Adipose tissue (tissue), 3 donors: ENCODE measurements at places on chromosomes 5 and 9. TPM values are rescaled to one million over a fixed set of nuclear protein-coding genes. Genes with fewer than 3 reads are reported as not detected.

Gene PPP3R2
- polyA plus RNA-seq: not detected

Gene TCOF1
- polyA plus RNA-seq: 13.6 TPM

Gene SPAAR
- polyA plus RNA-seq: 14.6 TPM

Gene ZNF658
- polyA plus RNA-seq: 0.94 TPM

Gene GGTA1
- 0.62 TPM for polyA plus RNA-seq

Gene ABLIM3
- 5.4 TPM for polyA plus RNA-seq

Gene MELK
- polyA plus RNA-seq: 0.19 TPM

Gene WDR41
- 42.8 TPM for polyA plus RNA-seq

Gene TEX48
- not detected for polyA plus RNA-seq

Gene CCNJL
- polyA plus RNA-seq: 1.3 TPM

Gene FBXO4
- polyA plus RNA-seq: 8.5 TPM

Gene PTPN3
- polyA plus RNA-seq: 2.2 TPM

Gene IRGM
- not detected for polyA plus RNA-seq

Gene ANKDD1B
- polyA plus RNA-seq: 0.16 TPM

Gene ADGRD2
- not detected for polyA plus RNA-seq

Gene EXOSC2
- 19.6 TPM for polyA plus RNA-seq

Gene GOLM1
- polyA plus RNA-seq: 17.0 TPM

Gene ARHGEF39
- 0.22 TPM for polyA plus RNA-seq

Gene IL3
- polyA plus RNA-seq: not detected

Gene PLPP1
- 276 TPM for polyA plus RNA-seq

Gene LCN1
- polyA plus RNA-seq: not detected

Gene GCNT4
- polyA plus RNA-seq: 0.91 TPM

Gene PCDHB7
- 0.79 TPM for polyA plus RNA-seq

Gene CDH10
- polyA plus RNA-seq: not detected

Gene PCDHA10
- polyA plus RNA-seq: 0.11 TPM

Gene MYMK
- polyA plus RNA-seq: not detected

Gene AKNA
- 10.3 TPM for polyA plus RNA-seq

Gene BARHL1
- polyA plus RNA-seq: not detected

Gene SLC36A2
- 0.15 TPM for polyA plus RNA-seq
